Stimulated activated CD8-positive, alpha-beta memory T cell treated with anti-CD3 and anti-CD28 coated beads, Interleukin-4, amount 100 ng/mL, for 4 hours (primary cell): ENCODE measurements at places on chromosomes 11 and 22.

DNA sequence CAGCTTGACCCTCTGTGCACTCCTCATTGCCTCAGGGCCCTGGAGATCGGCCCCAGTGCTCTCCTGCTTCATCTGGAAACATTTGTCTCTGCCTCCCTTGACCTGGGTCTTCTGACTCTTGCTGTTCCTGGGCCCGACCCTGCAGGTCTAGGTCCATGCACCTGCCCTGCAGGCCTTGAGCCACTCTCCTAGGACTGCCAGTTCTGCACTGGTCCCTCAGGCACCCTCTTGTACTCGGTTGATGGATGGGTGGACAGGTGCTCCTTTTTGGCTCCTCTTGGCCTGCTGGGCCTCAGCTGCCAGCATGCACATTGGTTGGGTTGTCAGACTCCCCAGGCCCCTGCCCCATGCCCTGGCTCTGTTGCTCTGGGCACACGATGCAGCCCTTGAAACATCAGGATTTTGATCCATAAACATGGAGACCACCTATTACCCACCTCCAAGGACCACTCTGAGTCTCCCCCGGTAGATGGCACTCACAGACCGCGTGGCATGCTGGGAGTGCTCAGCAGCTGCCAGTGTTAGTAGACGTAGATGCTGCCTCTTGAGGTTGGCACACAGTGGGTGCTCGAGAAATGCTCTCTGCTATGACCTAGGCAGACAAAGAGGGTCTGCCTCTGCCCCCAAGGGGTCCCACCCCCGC is 20.2 kb upstream of the ACR start:
- no peak for DNase-seq

- no peak for DNase-seq
Measured at GRCh38 chr11:128764424-128765095, 70.7 kb downstream of the FLI1 start.

DNA sequence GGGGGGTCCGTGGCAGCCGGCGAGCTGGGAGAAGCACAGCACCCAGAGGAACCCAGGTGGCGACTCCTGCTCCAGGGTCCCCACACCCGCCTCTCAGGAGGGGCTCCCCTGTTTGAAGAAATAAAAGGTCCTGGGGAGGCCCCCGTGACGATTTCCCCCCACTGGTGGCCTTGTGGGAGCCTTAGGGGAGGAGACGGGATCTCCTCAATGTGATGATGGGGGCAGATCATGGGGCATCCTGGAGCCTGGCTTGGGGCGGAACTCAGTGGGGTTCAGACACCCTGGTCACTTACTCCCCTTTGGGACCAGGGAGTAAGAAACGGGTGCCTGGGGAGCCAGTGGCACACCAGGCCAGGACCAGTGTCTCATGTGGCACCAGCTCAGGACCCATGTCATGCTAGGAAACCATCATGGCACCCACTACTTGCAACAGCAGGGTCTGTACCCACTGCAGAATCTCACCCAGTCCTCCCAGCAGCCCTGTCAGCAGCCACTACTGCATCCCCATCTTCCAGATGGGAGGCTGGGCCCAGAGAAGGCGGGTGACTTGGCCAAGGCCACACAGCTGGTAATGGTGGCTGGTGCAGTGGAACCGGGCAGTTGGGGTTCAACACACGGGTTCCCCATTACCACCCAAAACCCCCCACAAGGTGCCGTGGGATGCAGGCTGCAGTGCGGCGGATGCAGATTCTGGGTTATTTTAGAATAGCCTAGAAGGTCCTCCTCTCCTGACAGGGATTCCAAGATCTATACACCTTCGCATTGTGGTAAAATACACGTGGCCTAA is 130.7 kb downstream of the CTTN start:
- no peak for DNase-seq

DNA sequence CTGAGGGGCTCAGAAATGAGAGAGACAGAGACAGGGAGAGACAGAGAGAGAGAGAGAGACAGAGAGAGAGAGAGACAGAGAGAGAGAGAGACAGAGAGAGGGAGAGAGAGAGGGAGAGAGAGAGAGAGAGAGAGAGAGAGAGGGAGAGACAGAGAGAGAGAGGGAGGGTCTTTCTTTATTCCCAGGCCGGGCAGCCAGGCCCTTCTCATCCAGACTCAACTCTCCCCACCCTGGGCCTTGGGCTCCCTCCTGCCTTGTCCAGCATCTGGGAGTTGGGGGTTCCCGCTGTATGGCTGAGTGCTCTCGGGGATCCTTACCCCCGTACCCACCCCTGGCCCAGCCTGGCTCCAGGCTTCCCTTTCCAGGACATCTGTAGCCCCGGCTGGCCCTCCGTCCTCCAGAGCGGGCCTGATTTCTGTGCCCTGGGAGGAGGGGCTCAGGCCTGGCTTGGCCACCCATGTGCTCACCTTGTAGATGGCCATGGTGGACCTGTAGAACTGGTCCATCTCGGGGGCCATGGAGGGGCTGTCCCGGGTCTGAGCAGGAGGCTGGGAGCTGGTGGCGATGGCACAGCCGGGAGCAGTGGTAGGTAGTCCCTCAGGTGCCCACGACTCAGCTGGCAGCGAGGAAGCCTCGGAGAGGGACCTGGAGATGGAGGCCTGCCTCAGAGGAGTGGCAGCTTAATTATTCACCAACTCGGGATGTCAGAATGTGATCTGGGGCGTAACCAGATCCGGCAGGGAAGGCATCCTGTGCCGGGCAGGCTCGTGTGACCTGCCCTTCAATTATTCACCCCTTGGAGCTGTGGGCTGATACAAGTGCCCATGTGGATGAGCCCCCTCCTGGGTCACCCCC is at the start of gene BAIAP2L2:
Gene BAIAP2L2 (minus strand): TSS at position 677 of the 855 bp plus-strand sequence. CDS start 159 bp downstream, at position 518.
- DNase-seq, result no peak

DNA sequence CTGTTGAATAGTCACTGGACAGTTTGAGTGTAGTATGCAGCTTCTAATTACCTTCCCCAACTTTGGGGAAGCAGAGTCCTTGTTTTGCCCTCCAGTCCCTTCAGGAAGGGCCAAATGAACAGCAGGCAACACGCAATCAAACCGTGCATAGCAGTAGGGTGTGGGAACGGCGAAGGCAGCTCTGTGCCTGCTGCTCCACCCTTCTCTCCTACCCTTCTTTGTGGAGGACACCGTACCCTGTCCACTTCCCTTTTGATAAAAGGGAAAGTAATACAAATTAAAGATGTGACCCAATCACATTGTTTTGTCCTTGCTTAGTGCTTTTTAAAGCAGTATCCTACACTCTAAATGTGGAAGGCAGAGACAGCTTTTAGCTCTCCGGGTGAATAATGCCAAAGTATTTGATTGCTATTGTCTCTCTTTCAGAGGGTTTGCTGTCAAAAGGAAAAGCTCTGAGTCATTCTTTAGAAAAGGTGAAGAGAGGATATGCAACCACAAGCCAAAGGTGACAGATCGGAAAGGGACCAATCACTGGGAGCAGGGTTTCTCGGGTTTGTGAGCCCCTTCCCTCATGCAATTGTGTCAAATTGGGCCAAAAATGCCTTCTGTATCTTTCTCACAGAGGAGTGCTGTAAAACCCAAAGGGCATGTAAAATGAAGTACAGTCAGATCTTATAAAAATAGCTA is 407.3 kb upstream of the CCDC90B start:
- no peak for DNase-seq

DNA sequence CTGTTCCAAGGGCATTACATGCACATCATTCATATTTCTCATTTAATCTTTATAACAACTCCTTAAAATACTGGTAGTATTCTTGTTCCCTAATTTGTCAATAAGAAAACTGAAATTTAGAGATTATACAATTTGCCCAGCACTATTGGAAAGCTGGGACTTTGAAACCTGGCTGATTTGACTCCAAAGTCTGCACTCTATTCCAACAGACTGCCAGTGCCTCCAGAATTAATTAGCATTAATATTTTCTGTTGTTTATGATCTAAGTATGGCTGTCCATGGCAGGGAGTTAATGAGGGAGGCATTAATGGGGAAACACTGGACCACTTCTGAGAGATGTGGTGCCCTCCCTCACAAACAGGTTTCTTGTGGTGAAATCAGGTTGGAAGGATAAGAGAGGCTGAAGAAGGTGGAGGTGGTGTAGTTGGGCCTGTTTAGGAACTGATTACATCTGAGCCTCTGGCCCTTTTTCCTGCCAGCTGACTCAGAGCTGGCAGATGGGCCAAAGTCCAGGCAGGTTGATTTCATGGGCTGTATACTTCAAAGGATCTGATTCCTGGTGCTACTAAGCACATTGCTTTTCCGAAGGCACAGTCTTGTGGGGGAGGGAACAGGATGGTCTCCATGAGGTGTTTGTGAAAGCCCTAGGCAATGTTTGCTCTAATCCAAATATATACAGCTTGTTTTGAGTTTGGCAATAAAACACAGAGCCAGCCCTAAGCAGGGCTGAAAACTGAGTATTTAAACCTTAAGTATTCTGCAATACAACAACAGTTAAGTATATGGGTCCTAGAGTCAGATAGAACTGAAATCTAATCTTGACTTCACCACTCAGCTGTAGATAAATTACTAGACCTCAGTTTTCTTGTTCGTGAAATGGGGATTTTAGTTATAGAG is 21.0 kb upstream of the RAB30 start:
- no peak for DNase-seq

- no peak for DNase-seq
Measured at GRCh38 chr11:88266919-88267318, 70.6 kb downstream of the CTSC start.

DNA sequence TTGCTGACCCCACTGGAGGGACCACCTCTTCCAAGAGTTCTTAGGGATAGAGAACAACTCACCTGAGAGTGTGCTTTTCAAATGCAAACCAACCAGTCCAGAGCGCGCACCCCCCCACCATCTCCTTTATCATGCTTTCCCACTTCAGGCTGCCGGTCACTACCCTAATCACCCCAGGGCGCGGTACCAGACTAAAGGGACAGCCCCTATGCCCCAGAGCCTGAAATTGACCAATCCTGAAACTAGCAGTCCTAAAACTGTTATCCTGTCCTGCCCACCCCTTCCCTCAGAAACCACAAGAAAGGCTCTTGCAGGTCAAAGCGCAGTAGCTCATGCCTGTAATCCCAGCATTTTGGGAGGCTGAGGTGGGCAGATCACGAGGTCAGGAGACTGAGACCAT is 37.0 kb downstream of the NEAT1 start:
- no peak for DNase-seq

DNA sequence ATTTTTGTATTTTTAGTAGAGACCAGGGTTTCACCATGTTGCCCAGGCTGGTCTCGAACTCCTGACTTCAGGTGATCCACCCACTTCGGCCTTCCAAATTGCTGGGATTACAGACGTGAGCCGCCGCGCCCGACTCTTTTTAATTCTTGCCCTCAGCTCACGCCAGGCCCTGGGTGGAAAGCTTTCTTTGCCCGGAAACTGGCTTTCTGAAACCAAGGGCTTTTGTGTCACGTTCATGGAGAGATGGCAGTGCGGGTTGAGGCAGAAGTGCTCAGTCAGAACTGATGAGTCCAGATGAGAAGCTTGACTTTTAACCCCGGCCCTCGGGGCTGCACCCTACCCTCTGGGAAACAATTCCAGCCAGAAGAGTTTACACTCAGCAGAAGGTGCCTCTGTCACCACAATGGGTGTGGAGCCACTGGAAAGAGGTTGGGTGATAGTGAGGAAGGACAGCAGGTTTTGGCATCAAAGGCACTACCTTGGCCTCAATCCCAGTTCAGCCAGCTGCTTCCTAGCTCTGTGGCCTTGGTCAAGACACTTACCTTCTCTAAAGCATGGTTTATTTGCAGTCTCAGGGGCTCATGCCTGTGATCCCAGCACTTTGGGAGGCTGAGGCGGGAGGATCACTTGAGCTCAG is 890 bp upstream of the ARFGAP3 start:
- DNase-seq, result no peak

- DNase-seq, result no peak
Measured at GRCh38 chr11:64224891-64225607, 937 bp downstream of the TRPT1 start.

DNA sequence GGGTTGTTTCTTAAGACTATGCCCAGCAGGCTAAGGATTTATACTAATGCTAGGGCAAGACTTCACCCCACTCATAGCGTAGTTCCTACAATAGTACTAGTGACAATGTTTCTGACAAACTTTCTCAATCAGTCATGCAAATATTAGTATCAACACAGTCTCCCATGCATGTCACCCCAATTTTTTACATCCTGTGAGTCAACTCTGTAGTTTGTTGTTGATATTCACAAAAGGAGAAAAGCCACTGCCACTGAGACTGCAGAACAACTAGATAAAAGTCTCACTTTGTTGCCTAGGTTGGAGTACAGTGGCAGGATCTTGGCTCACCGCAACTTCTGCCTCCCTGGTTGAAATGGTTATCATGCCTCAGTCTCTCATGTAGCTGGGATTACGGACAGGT is 155.2 kb downstream of the RBFOX2 start:
- DNase-seq, result no peak

DNA sequence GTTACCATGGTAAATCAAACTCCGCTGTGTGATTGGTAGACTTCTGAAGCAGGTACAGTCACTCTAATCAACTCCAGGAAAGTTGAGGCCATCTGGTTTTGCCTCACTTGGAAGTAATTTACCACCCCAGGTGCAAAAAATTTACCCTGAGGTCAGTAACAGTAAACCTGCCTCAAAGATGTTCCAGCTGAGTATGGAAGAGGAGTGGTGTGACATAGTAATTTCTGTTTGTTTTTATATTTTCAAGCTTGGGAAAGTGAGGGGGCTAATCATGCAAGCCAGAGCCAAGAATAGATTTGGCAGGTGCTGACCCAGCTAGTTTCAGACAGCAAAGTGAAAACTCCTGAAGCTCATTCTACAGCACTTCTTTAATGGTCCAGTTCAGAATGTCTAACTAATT is 691.6 kb downstream of the NTM start:
- DNase-seq, result no peak

DNA sequence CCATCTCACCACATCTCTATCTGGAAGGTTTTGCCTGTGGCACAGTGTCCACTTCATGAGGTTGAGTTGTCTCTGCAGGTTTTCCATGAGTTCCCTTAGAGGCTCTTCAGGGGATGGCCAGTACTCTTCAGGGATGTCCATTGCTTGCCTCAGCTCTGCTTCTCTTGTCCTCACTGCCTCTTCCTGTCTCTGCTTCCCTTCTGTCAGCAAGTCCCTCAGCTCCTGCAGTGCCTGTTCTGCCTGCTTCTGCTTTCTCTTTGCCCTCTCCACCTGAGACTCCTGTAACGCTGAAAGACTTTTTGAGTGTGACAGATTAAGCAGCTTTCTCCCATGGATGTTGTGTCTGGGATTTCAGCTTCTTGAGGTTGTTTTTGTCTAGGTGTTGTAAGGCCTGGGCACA is 38.2 kb upstream of the MRPL17 start:
- DNase-seq, result no peak

GRCh38 chr11:64743591-64744543 is at the start of gene RASGRP2:
Gene RASGRP2 (minus strand): TSS chr11:64744142. CDS start chr11:64742866, 1,276 bp downstream.
- peak; percentile 57 for DNase-seq

DNA sequence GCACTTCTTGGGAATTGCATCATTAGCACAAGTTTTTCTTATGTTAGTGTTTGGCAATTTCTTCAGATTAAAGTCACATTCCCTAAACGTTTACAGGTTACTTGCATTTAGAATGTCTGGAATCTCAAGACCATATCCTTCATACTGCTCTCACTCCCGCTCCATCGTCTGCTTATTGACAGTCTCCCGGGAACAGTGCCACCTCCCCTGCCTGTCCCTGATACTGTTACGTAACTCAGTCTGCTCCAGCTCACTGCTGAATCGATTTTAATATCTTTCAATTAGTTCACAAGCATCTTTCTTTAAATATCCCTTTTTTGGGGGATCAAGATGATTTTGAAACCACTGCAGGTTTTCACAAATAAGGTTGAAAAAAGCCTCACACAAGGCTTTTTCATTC is 48.2 kb downstream of the GLYATL2 start:
- no peak for DNase-seq

GRCh38 chr11:1846453-1846932 is 6.4 kb upstream of the LSP1 start:
- no peak for DNase-seq

- peak; percentile 58 for DNase-seq
Measured at GRCh38 chr11:62593434-62594044, 2.2 kb upstream of the TUT1 start.
